Activated naive CD4-positive, alpha-beta T cell treated with anti-CD3 and anti-CD28 coated beads, Interleukin-2, amount 10 ng/mL, durations not matched to agents 7 days and 5 days (primary cell): ENCODE measurements at places on chromosomes 16 and 17.

DNA sequence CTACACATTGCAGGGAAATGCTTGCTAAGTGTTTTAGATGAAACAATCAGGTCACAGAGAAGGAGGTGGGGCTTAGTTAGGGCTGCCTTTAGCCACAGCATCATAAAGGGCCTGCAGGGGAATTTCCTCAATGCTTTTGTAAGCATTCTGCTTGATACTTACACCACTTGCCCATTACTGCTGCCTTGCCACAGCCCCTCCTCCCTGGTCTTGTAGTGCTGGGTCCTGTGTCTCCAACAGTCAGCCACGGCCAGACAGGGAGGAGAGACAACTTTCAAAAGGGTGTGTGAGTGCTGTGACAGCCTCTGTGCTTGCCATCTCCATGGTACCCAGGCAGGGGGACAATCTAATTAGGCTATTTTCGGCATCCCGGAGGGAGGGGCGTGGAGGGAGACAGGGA, 111.2 kb downstream of the SHISA9 start:
- DNase-seq = no peak
- H3K27me3 ChIP-seq = no peaks in the 10 kb centered on the region
- H3K27ac ChIP-seq = no peak overlapping the region

- no peaks in the 10 kb centered on the region for H3K27me3 ChIP-seq
- DNase-seq = no peak
Measured at GRCh38 chr16:75011634-75012307, 12.9 kb downstream of the ZNRF1 start.

DNA sequence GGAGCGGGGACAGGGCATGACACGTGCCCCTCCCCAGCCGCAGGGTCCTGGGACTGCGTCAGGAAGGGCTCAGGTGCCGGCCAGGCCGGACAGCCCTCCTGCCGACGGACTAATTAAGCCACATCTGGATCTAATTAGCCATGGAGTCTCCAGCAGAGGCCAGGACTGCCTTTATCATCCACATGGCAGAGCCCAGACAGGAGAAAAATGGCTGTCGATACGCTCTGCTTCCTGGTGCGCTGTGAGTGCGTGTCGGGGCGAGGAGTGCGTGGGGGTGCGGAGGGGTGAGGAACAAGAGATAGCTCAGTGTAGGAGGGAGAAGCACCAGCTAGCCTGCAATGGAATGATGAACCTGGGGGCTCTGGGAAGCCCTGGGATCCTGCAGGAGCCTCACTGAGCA, 218.8 kb downstream of the IRF8 start:
- H3K36me3 ChIP-seq = no peaks in the 10 kb centered on the region
- no peak for DNase-seq
- no peak overlapping the region for H3K27ac ChIP-seq

DNA sequence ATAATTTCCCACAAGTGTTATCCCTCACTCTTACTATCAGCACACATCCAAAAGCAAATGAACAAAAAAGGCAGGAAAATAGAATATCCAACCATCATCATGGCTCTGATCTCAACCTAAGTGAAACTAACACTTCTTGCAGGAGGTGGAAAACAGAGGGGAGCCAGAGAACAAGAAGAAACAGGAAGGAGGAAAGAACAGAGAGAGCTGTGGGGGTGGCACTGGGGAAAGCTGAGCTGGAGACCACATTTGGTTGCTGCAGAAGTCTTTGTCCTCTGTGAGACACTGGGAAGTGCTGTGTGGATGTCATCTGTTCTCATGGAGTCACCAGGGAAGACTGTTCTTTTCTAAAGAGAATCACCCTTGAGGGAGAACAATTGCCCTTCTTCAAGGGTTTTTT, 34.7 kb downstream of the GRB7 start:
- peaks cover 45% of the 10 kb centered on the region for H3K36me3 ChIP-seq
- H3K27me3 ChIP-seq = no peaks in the 10 kb centered on the region
- DNase-seq = no peak
- H3K27ac ChIP-seq = peak overlapping the region; percentile 89

DNA sequence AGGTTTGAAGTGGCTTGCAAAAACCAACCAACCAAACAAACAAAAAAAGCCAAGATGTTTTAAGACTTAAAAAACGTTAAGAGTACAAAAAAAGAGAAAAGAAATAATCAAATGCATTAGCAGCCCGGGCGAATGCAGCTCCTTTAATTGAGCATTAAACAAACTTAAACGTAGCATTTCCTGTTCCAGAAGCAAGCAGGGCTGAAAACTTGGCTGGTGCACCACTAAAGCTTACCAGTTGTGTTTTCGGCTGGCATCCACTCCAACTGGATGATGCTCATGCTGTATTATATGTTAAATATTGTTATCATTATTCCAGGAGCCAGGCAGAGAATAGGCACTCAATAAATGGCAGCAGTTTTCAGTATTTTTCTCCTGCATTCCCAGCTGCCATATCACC, 45.1 kb downstream of the IRX6 start:
- no peak for DNase-seq
- no peak overlapping the region for H3K27ac ChIP-seq
- H3K27me3 ChIP-seq = peaks cover 30% of the 10 kb centered on the region

- H3K36me3 ChIP-seq = no peaks in the 10 kb centered on the region
- H3K27me3 ChIP-seq = peaks cover 99% of the 10 kb centered on the region
- peaks cover 6% of the 10 kb centered on the region for H3K4me1 ChIP-seq
- H3K27ac ChIP-seq = no peak overlapping the region
- no peak for DNase-seq
- H3K4me3 ChIP-seq = no peak overlapping the region
Measured at GRCh38 chr17:38572669-38573365, 32.9 kb downstream of the SRCIN1 start.
